NCI-H345 (cell line): ENCODE measurements at places on chromosomes 11 and 22.
A peak's percentile ranks its signal among the peaks of the same experiment; 100 is the strongest.

DNA sequence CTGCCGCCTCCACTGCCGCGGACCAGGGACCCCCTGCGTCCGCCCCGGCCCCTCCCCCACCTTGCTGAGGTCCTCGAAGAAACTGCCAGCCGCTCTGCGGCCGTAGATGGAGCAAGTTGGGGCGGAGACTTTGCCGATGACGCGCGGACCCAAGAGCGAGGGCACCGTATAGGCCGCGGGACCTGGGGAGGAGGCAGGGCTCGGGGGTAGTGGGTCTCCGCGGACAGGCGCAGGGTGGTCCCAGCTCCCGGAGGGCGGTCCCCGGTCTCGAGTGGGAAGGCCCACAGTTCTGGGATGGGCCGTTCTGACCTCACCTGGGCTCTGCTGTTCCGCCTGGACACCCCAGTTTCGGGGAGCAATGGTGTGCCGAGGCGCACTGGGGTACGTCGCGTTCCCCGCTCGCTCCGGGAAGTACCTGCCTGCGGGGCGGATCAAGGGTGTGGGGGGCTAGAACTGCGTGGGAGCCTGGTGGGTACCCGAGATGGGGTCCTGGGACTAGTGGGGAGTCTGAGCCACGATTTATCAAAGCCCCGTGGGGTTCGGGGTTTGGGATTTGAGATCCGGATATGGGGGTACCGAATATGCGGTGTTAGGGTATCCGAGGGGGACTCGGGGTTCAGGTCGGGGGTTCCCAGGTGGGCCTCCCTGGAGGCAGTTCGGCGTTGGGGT lies 1.2 kb upstream of the TYMP start:
- DNase-seq = peak; percentile 34

GRCh38 chr11:108909041-108909440 lies 244.2 kb downstream of the DDX10 start:
- no peak for DNase-seq

DNA sequence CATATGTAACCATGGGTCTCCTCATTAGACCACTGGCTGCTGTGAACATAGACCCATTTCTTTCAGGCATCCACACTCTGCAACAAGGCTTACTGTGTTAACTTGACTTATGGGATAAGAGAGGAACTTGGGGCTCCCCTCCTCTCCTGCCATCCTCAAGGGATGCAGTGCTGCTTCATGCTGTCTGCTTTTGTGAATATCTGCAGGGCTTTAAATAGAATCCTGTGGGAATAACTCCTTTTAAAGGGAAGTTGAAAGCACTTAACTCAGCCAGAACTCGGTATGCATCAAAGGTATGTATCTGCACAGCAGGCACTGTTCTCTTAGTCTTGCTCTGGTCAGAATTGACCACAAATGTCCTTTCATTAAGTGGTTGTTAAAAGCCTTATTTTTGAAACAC lies 222.5 kb upstream of the KIRREL3 start:
- no peak for DNase-seq

GRCh38 chr11:129620237-129621104 lies 195.2 kb upstream of the TMEM45B start:
- DNase-seq = peak; percentile 38

DNA sequence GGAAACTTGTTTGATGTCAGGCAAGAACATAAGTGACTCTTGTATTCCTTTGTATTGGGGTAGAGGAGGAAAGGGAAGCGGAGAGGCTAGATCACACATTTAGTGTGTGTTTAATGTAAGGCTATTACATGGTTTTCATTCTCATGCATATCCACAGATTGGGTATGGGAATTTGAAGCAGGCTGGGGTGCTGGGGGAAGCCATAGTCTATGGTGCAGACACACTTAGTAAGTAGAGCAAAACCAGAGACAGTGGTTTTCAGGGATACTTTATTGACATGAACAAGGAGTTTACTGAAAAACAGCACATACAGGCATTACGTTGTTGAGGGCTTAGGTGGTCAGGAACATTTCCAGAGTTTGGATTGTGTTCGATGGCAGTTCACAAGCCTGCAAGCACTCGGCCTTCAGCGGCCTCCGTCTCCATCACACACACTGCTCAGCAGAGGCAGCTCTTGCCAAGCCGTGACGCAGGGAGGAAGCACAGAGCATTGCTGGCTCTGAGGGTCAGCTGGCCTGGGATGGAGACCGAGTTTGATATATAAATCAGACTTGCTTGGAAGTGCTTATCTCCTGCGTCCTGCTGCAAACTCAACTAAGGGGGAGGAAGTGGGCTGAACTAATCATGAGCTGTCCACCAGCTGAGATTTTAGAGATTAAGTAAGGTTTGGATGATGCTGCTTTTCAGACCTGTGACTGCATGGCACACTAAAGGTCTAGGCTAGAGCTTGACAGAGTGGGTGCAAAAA lies 25.3 kb downstream of the SCN3B start:
- no peak for DNase-seq

- DNase-seq = no peak
These were observed 85.7 kb downstream of the WNT11 start for GRCh38 chr11:76120513-76121101.

DNA sequence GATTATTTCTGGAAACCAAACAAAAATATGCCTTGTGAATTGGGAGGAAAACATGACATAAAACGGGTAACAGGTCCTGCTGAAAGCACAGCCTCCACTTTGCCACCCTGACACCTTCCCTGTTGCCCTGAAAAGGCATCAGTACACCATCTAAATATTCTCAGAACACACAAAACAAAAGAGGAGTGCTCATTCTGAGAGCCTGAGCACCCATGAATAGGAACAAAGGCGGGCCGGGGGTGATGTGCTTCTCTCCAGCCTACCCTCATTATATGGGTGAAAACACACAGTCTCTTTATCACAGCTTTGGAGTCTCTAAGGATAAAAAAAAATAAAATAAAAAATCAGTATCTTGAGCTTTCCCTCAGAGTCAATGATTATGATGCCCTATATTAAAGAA lies 19.7 kb downstream of the SCUBE2 start:
- no peak for DNase-seq
